ENCODE measurements at places on chromosomes 6 and 20.

- no peak for DNase-seq
Observed at GRCh38 chr6:102023977-102024657, 630.6 kb downstream of the GRIK2 start.

DNA sequence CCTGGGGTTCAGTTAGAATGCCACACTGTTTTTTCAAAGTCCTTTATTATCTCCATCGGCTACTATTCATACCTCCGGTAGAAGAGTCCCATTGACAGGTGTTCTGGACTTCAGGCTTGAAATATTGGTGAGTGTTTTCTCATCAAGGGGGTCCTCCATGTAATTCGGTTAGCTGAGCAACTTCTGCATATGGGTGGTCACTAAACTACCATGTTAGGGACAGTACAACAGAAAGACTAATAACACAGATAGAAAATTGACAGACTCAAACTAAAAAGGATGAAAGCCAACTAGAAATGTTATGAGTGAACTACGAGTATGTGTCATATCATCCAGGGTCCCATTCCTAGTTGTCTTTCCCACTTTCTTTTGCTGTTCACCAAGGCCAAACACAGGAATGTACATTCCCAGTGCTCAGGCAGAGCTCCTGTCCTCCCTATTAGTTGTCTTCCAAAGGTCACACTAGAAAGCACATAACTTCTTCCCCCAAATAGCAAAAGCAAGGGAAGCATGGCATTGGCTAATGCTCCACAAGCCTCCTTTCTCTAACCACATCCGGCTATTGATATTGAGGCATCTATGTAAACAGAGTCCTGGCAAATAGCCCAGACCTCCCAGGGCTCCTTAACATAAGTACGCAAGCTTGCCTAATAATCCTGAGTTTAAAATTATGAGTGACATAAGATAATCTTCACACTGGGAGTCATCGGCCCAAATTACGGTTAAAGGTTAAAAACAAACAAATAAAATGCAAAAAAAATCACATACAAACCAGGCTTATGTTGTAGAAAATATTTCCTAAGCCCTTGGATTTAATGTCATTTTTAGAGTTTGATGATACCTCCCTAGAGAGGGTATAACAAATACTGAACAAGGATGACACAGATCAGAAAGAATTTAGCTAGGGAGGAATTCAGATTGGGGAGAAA lies 13.2 kb downstream of the CCN2 start:
- DNase-seq = no peak

- no peak for DNase-seq
Observed at GRCh38 chr6:89133981-89134380, 11.9 kb upstream of the PM20D2 start.

DNA sequence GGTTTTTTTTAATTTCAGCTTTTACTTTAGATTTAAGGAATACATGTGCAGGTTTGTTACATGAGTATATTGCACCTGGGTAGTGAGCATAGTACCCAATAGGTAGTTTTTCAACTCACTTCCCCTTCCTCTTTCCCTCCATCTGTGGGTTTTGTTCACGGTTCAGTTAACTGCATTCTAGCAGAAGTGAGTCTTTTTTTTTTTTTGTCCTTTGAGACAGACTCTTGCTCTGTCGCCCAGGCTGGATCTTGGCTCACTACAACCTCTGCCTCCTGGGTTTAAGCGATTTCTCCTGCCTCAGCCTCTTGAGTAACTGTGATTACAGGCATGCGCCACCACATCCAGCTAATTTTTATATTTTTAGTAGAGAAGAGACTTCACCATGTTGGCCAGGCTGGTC lies 8.7 kb downstream of the UBR2 start:
- no peak for DNase-seq

GRCh38 chr6:169205176-169206160 lies 48.2 kb downstream of the THBS2 start:
- DNase-seq = no peak

DNA sequence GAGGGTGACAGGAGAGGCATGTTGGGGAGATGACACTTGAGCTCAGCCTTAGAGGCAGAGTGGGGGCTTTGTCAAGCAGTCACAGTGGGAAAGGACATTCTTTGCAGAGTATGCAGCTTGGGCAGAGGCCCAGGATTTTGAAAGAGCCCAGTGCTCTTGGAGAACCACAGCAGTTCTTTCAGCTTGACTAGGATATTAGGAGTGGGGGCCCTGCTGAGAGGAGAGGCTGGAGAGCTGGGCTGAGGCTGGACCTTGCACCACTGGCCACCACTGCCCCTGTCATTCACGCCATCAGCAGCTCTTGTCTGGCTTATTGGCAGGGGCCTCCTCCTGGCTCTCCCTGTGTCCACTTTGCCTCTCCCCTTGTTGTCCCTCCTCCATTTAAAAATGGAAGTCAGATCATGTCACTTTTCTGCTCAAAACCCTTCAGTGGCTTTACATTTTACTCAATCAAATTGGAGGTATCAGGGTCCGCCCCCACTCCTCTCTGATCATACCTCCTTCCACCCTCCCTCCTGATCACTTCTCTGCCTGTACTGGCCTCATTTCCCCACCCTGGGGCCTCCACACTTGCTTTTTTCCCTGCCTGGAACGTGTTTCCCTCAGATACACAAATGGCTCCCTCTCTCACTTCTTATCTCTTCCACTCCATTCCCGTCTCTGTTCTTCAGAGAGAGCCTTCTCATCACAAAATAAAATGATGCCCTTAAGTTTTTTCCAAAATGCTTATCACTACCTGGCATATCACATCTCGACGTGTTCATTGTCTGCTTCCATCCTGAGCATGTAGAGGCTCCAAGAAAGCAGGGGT lies 10.5 kb downstream of the MANBAL start:
- no peak for DNase-seq

DNA sequence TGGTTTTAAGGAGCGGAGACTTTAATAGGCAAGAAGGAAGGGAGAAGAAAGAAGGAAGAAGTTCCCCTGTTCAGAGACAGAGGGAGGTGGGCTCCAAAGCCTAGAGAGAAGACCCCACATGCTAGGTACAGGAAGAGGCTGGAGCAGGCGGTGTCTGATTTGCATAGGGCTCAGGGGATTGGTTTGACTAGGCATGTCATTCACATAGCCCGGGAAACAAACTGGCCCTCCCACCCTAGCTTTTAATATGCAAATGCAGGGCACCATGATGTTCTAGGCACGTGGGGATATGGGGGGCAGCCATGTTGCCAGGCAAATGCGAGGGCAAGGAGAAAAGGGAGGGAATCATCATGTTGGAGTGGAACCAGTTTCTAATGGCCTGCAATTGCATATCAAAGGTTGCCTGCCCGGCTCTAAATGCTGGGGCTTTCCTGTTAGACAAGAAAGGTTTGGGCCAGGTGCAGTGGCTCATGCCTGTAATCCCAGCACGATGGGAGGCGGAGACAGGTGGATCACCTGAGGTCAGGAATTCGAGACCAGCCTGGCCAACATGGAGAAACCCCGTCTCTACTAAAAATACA lies 34.3 kb upstream of the AGPAT4 start:
- DNase-seq = no peak

DNA sequence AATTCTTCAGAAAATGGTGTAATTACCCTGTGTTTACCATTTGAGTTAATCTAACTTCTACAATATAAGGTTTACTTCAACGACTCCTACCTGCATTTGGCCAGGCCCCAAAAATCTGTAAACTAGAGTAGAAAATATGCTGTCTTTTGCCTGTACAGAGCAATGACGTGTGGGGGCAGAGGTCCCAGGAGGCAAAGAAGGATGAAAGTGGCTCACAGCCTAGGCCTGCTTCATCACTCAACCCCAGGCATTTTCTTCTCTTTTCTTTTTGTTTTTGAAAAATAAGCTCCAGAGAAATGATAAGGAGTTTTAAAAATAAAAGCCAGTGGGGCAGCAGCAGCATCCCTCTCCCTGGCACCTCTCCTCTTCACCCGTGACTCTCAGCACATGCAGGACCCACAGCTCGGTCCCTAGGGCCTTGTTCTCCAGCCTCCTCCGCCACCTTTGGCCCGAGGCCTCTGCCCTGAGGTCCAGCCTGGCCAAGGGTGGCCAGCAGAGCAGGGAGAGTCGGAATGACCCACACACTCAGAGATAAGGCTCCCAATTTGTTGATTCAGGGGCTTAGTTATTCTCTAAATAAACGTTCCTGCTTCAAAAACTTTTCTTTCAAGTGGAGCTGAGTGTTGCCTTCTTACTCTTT lies 310.3 kb upstream of the RNF24 start:
- no peak for DNase-seq

- no peak for DNase-seq
Observed at GRCh38 chr6:105907991-105908390, 178.1 kb upstream of the PRDM1 start.

All from anterior cingulate cortex (tissue), 58 donors.